ENCODE measurements at places on chromosomes 5 and 9.

- DNase-seq = no peak
Observed at GRCh38 chr5:100575815-100576214, 40.6 kb downstream of the FAM174A start.

DNA sequence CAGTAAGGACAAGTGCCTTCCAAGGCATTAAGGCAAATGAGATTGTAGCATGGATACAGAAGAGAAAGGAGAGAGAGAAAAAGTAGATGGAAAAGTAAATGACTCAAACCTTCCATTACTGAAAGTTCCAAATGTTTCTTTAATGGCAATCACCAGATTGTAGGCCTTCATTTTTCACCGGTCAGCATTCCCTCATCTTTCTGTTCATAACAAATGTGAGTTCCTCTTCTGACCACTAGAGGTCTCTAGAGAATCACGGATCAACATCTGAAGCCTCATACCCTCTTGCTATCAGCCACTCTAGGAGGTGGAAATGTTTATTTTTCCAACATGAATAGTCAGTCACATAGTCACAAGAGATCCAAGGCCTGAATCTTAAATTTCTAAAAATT is 73.6 kb upstream of the RPS23 start:
- no peak for DNase-seq

DNA sequence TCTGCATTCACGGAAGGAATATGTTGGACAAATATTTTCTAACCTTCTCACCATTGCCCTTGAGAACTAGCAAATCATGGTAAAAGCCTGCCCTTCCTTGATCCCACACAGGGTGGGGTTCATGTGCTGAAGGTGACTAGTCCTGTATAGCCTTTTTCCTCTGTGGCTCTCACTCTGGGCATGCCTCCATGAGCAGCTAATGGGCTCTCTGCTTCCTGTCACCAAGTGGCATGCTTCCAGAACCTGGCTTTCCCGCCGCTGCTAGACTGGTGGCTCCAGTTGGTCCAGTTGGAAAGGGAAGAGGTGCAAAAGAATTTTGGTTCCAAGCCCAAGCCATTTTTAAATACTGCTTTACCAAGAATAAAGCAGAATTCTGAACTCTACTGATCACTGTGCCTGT is 35.5 kb downstream of the FBXO10 start:
- no peak for DNase-seq

DNA sequence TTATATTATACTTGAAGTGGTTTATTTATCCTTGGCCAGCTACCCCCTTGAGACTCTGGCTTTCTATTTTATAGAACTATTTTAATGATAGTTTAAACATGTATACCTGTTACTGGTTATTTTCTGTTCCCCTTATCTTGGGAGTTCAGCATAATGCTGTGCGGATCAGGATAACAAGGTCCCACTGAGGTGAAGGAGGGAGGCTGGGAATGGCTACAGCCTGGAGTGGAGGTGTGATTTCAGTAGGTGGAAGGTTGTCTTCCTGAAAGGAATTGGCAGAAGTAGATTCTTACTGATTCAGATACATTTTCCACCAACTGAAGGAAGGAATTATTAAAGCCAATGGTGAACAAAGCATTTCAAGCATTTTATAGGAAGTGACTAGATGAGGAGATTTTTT is 38.9 kb downstream of the PAM start:
- DNase-seq = no peak

DNA sequence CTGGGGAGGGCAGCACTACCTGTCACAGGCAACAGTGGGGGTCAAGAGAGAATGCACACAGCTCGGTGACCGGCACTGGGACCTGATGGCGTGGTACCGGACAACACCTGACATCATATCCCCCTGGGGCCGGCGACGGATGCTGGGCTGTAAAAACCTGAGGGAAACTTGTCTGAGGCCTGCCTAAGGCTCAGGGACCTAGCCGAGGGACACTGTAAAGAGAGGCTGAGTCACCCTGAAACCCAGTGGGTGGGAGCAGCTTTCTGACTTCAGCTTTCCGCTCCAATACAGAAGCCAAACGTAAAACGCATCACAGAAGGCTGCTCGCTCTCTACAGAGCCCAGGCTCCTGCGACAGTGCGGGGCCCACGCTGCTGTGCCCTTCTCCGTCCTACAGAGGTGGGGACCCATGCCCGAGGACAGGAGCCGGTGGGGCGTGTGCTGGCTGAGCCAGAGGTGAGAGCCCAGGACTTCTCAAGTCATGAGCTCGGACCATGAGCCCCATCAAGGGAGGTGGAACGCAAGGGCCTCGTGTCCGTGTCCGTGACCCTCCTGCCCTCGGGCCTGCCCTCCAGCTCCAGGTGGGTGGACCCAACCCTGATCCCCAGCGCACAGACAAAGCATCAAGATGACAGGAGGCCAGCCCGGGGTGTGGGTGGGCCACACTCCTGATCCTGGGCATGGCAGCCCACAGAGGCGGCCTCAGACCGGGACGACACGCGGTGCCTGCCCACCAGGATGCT is 5.3 kb downstream of the RALGDS start:
- no peak for DNase-seq

- DNase-seq = no peak
Observed at GRCh38 chr5:129962506-129962905, 58.2 kb downstream of the CHSY3 start.

DNA sequence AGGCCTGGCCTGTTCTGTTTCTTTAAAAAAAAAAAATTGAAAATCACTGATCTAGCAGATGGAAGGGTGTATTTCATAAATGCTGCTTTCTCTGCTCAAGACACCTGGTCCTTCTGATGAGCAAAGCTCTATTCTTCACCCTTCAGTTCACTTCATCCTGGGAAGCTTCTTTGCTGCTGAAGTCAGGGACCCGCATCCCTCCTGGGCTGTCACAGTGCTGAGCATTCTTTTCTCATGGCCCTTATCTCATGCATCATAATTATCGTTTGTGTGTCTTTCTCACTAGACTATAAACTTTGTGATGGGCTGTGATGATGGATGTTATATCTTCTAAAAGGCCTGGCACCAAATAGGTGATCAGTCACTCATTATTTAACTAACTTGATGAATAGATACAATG is 461.0 kb downstream of the GADD45G start:
- no peak for DNase-seq

DNA sequence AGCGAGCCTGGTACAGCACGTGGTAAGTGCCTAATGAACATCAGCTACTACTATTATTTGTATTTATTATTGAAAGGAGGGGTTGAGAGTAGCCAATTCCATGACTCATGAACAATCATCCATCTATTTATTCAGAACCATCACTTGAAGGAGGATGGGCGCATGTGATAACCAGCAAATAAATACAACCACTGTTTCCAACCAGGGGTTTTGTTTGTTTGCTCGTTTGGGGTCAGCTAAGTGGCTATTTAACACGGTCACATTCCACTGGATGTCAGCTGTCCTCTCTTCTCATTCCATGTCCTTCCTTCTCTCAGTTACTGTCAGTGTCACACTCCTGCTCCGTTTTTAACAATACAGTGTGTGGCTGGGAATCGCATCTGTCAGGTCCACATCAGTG is 8.6 kb downstream of the RAPGEF1 start:
- no peak for DNase-seq

- DNase-seq = no peak
Observed at GRCh38 chr9:4297786-4298254, 2.0 kb downstream of the GLIS3 start.

- DNase-seq = no peak
Observed at GRCh38 chr9:83138422-83139135, 75.6 kb upstream of the RASEF start.

GRCh38 chr5:77418601-77419581 is 73.2 kb downstream of the WDR41 start:
- DNase-seq = no peak

- no peak for DNase-seq
Observed at GRCh38 chr5:18523380-18523779, 889.1 kb downstream of the TAF11L14 start.

- no peak for DNase-seq
Observed at GRCh38 chr9:82882138-82882537, 180.8 kb downstream of the RASEF start.

GRCh38 chr5:180194410-180195345 is 14.3 kb downstream of the RASGEF1C start:
- DNase-seq = no peak

DNA sequence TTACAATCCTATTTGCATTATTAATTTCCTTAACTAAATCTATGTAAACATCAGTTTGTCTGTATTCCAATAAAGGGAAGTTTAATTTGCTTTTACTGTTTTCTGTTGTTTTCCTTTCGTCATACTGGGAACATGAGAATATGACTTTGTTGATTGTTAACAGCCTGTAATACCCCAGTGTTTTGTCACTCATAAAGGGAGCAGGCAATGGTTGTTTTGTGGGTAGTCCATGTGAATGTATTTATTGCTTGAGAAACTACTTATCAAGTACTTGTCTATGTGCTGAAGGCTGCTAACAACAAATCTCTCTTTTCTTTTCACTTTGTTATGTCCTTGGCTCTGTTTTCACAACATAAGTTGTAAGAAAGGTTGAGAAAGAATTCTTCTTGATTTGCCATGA is 1070.2 kb upstream of the ACO1 start:
- no peak for DNase-seq

DNA sequence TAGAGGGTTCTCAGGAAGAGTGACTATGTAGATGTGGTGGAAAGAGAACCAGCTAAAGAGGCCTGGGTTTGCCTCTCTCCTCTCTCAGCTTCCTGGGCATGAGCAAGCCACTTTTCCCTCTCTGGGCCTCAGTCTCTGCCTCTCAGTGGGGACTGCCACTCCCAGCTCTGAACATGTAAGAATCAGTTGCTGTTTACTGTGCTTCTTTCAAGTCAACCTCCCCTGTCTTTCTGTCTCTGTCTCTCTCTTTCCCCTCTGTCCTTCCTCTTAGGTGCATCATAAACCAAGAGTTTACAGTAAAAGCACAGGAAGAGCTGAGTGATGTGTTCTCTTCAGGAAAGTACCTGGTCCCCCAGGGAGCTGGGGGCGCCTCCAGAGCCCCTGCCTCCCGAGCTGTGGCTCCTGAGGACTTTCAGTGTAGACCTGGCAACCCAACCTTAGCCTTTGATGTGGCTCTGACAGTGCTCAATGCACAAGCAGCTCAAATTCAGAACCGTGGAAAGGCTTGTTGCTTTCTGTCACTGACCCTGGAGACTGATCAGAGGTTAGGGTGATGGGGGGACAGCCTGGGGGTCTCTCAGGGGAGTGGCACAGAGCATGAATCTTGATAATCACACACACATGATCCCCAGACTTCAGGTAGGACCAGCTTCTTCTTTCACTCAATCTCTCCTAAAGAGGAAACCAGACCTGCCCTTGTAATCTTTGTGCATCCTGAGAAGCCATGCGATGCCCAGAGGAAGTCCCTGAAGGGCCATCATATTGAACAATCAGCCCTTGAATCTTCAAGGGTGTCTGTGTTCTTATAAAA is 59.4 kb upstream of the TNFSF8 start:
- no peak for DNase-seq

GRCh38 chr5:6660688-6661087 is 27.4 kb downstream of the SRD5A1 start:
- no peak for DNase-seq

GRCh38 chr9:123359106-123359505 is 3.1 kb downstream of the CRB2 start:
- no peak for DNase-seq

DNA sequence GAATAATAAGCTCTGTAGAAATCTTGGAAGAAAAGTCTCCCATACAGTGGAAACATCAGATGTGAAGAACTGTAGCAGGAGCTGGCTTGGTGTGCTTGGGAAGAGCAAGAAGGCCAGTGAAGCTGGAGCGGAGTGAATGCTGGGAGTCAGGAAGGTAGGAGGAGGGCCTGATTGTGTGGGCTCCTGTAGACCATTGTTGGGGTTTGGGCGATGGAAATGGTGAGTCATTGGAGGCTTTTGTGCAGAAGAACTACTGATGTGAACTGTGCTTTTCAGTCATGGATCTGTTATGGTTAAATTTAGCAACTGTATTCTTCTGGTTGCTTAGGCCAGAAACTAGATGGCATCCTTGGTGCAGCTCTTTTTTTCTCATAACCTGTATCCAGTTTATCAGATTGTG is 2.3 kb downstream of the ICE1 start:
- no peak for DNase-seq

- no peak for DNase-seq
Observed at GRCh38 chr5:68418201-68418600, 202.6 kb downstream of the PIK3R1 start.

DNA sequence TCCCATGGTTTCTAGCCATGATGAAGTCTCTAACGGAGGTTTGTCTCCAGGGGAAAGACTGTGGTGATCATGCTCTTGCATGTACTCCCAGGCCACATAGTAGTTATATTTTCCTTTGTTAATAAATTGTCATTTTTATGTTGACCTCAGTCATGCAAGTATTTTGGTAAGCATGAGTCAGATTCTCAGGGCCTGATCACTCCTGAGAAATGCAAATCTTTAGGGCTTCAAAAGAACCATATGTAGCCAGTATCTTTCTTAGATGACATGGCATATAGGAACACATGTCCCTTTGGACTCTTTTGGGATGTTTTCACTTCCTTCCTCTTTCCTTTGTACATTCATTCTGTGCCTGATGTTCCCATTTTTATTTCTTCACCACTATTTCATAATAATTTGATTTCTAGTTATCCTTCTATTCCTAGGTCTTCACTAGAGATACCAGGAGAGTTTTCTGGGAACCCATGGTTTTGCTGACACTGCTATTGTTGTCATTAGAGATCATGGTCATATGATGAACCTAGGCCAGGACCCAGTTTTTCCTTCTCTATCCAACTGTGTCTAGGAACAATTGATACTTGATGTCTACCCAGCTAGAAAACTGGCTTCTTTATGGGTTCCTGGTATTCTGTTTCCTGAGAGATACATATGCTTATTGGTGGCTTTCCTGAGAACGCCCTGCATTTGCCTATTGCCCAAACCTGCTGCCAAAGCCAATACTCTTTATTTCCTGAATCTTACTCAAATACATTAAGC is 248.1 kb upstream of the NREP start:
- DNase-seq = no peak

DNA sequence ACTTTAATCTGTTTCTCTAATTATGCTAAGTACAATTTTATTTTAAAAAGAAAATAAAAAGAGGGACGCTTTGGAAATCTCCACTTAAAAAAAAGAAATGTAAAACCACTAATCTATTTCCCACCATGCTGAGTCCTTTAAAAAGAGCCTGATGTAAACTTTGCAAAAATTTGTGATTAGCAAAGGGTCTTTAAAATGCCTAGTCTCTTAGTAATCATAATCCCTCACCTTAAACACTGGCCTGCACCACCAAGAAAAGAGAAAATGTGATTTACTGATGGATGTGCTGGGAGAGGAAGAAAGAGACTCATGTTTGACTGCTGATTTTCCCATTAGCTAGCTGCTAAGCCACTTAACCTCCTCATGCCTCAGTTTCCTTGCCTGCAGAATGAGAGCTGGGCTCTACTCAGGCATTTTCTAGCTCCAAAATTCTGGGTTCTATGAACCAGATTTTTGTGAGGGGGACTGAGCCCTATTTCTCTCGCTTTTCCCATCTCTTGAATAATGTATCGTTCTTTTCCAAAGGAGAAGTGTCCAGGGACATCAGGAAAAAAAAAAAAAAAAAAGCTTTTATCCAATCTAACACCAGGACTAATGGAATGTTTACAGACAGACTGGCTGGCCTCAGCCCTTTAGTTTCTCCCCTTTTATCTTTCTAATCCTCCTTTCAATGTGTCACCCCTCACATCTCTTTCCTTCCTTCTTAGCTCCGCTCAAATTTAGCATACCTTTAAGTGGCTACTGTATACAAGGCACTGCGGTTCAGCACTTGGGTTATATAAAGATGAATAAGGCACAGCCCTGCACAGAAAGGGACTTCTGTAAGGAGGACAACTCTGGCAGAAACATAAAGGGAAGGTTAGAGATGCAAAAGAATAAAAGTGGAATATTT is 312.4 kb downstream of the ARL15 start:
- DNase-seq = no peak

- no peak for DNase-seq
Observed at GRCh38 chr9:133439337-133439736, 17.2 kb downstream of the ADAMTS13 start.

Measured in activated naive CD4-positive, alpha-beta T cell (primary cell).